ENCODE measurements at places on chromosomes 6 and 20.

DNA sequence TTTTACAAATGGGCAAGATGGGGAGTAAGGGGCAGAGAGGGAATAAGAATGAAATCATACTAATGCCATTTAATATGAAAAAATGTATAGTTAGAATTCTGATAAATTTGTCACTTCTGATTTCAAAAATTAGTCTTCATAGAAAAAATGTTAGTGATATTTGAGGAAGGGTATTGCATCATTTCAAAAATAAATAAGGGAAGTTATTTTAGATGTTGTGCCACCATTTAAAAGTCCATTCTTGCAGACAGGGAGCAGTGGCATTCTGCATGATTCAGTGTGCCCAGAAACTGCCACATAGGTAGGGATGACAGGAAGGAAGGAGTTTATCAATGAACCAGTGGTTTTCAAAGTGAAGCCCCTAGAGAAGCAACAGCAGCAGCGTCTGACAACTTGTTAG is 674.6 kb downstream of the EPM2A start:
- no peak overlapping the region for H3K4me3 ChIP-seq
- no peaks in the 10 kb centered on the region for H3K36me3 ChIP-seq
- no peaks in the 10 kb centered on the region for H3K4me1 ChIP-seq
- H3K27ac ChIP-seq, result no peak overlapping the region

DNA sequence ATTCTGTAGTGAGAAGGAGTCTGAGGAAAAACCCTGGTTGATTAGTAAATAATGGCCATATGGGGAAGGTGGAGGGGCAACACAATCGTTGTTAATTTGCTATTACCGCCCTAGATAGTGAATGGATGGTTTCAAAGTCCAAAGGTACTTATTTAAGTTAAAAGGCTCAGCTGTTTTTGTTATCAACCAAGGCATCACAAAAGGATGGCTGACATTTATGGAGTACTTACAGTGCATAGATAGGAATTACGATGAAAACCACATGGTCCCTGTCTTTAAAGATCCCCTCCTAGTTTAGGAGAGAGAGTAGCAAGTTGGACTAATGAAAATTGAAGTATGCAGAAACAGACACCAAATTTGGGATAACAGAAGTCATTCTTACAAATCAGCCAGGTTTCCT is 319.6 kb downstream of the CDKAL1 start:
- DNase-seq, result no peak
- H3K4me3 ChIP-seq, result no peak overlapping the region
- no peaks in the 10 kb centered on the region for H3K4me1 ChIP-seq
- H3K36me3 ChIP-seq, result no peaks in the 10 kb centered on the region
- no peaks in the 10 kb centered on the region for H3K27me3 ChIP-seq

DNA sequence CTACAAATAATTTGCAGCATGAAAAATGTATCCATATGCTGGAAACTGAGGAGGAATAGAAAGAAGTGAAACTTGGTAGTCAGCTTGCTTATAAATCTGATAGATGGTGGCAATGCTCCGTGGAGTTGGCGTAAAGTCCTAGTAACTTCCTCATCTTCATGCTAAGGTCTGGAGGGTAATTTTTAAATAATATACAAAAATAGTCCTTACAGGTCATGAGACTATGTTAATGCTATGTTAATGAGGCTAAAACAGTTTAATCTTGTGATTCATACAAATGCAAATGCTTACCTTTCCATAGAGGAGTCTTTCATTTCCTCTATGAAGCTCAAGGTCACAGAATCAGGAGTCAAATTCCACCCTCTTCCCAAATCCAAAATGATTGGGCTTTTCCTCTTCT is 9.4 kb upstream of the CRIP3 start:
- no peak for DNase-seq
- H3K27ac ChIP-seq, result no peak overlapping the region
- no peaks in the 10 kb centered on the region for H3K36me3 ChIP-seq
- H3K27me3 ChIP-seq, result no peaks in the 10 kb centered on the region
- H3K4me3 ChIP-seq, result no peak overlapping the region
- H3K4me1 ChIP-seq, result no peaks in the 10 kb centered on the region

DNA sequence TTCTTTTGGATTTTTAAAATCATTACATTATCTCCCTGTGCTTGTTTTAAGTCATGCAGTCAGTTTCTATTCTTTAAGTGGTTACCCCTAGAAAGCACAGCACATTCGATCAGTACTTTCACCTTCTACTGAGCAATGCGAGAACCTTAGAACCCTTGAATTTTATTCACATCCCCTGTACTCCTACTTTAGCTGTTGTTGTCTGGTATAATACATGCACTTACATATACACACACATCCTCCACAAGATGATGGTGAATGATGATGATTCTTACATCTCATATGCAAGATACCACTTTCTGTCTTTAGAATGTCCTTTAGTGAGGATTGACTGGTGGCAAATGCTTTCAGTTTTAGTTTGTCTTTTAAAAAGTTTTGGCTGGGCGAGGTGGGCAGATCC is 5.7 kb downstream of the CDC40 start:
- no peak for DNase-seq
- no peak overlapping the region for H3K27ac ChIP-seq
- no peak overlapping the region for H3K4me3 ChIP-seq
- no peaks in the 10 kb centered on the region for H3K36me3 ChIP-seq
- H3K27me3 ChIP-seq, result no peaks in the 10 kb centered on the region

DNA sequence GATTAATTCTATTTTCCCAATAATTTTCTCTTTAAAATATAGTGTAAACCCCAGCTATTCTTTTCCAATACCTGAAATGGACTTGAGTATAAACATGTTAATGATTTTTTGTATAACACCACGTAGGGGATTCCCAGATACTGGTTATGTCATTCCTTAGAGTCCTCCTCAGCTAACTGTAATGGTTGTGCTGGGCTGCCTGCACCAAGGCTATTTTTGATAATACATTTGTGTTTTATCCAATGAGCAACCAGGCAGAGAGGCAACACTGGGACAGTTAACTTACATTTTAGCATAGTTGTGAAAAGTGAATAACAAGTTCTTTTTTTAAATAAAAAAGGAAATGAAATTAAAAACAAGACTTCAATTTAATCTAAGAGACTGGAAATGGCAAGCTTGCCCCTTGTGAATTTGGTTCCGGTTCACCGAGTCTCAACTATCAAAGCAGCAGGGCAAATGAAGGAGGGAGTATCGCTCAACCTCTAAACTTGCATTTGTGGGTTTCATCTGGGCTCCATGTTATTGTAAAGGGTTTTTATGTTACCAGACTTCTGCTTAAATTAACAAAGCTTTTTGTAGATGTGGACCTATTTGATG is 18.8 kb upstream of the BACH2 start:
- no peaks in the 10 kb centered on the region for H3K27me3 ChIP-seq
- DNase-seq, result no peak
- H3K4me1 ChIP-seq, result no peaks in the 10 kb centered on the region

- no peaks in the 10 kb centered on the region for H3K36me3 ChIP-seq
- peaks cover 21% of the 10 kb centered on the region for H3K4me1 ChIP-seq
- no peak overlapping the region for H3K27ac ChIP-seq
These were observed 171.2 kb upstream of the BMP5 start for GRCh38 chr6:56046576-56046975.

DNA sequence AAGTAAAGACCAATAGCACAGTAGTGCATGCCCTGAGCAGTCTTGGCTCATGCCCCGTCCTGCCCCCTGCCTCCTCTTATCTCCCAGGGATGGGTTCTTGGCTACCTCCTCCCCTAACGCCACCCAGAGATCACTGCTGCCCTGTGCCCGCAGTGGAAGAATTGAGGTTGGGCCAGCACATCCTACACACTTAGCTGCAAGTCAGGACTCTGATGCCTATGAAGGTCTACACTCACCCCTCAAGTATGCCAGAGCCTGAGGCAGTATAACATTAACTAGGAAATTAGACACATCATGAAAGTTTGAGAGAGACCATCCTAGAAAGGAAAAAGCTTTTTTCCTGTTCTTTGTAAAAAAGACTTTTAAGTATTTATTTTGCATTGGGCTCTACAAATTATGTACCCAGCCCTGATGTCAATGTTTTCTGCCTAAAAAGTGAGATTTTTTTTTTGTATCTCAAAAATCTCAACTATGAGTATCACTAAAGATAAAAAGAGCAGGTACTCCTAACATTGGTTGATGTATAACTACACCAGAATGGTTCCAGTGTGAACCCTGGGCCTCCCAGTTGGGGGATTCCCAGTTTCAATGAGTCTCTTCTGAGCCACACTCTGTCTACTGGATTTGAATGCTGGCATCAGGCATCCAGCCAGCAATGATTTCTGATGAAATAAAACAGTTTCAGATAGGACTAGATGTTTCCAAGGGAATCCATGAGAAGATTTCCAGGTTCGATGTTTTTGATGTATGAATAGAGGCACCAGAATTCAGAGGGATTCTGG is 115.4 kb downstream of the ISM1 start:
- 0 out of 2 replicates have a peak, but pooled peaks cover 4% of the 10 kb centered on the region for H3K4me1 ChIP-seq
- DNase-seq, result no peak
- H3K27me3 ChIP-seq, result no peaks in the 10 kb centered on the region
- H3K4me3 ChIP-seq, result no peak overlapping the region
- H3K36me3 ChIP-seq, result no peaks in the 10 kb centered on the region
